ENCODE measurements at places on chromosomes 1 and 21. TPM values are rescaled to one million over a fixed set of nuclear protein-coding genes. Genes with fewer than 3 reads are reported as not detected.

Gene RASAL2
- total RNA-seq: 19.0 TPM

Gene KRTAP19-1
- 0.77 TPM for total RNA-seq

Gene CBR3
- 96.9 TPM for total RNA-seq

Gene LMX1A
- not detected for total RNA-seq

Gene LCE1A
- not detected for total RNA-seq

Gene GUCA2A
- not detected for total RNA-seq

Gene FAM167B
- 25.4 TPM for total RNA-seq

Gene KIF14
- total RNA-seq: 6.2 TPM

Gene LDLRAD1
- total RNA-seq: not detected

Gene SPRR5
- not detected for total RNA-seq

Gene UBE4B
- 27.0 TPM for total RNA-seq

Gene FRRS1
- total RNA-seq: 15.0 TPM

Gene RGS4
- not detected for total RNA-seq

Gene CD5L
- total RNA-seq: under 0.01 TPM

Gene KCNE2
- not detected for total RNA-seq

Measured in melanocyte of skin (primary cell).